H7 (cell line): ENCODE measurements at places on chromosomes 7 and 10.

DNA sequence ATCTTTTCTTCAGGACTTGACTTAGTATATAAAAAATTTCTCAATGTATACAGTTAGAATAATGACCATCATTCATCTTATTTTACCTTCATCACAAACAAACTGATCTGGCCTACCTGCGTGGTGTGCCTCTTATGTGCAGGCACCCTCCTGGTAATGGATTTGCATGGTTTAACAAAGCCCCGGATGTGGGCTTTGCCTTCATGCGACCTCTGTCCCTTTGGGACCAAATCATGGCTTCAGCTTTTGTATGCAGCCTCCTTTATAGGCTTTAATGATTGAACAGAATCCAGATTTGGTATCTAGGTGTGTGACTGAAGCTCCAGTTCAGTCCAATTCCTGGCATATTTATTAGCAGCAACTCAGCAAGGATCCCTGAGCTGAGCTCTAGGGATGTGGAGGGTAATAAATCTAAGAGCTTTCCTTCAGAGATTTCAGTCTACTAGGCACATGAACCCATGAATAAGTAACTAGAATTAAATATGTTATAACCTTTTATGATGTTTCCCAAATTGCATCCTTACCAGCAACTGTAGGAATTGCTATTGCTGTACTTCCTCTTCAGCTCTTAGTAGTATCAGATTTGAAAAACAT, 256.9 kb downstream of the ABCA13 start:
- no peak for DNase-seq

DNA sequence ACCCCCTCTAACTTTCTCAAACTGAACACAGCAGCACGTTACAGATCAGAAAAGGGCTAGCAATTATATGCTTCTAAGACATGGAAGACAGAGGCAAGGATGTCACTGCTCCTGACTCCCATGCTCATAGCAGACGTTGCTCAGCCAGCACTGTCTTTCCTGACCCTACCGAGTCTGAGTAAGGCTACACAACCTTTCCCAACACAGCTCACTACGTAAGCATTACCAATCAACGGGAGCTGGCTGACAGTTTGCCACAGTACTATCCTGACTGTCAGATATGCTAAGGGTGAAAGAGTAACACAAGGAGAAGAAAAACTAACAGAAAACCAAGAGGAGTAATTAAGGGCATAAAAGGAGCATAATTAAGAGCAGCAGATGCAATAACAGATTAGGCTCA, 171.2 kb downstream of the CHCHD3 start:
- DNase-seq, result no peak

- peak; percentile 28 for DNase-seq
These were observed 686 bp upstream of the MIOS start for GRCh38 chr7:7565746-7566650.

DNA sequence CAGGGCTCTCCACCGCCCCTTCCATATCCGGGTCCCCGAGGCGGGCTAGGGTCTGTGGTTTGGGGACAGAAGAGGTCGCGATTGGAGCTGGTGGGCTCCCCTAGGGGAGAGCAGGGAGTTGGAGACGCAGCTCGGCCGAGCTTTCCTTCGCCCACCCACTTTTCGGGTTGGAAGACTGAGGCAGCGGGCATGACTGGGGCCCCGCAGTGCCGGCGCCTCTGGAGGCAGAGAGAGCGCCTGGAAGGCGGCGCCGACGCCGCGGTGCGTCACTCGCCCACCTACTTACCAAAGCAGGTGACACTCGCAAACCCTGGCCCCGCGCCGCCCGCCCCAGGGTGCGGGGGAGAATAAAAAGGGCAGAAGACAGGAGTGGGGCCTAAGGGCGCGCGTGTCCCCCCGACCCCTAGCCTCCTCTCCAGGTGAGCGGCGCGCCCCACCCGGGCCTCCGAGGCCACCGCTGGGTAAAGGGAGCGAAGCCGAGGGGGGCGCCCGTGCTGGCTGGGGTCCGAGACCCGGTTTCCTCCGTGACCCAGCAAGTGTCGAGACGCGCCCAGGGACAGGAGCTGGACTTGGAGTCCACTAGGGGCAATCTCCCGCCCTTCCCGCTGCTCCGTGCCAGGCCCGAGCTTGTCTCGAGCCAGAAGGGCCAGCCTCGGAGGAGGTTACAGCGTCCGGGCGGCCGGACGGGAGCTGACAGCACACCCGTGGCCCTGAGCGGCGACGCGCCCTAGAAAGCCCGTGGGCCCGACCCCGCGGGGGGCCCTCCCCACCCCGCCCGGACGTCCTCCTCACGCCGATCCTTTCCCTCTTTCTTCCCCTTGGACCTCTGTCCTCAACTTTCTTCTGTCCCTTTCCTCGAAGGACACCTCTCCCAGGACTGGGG, 34.4 kb upstream of the GRID1 start:
- DNase-seq, result peak; percentile 78

- DNase-seq, result peak; percentile 60
These were observed 842 bp downstream of the ZNF22 start for GRCh38 chr10:45001381-45002148.
